ENCODE measurements at places on chromosomes 6 and 20.

DNA sequence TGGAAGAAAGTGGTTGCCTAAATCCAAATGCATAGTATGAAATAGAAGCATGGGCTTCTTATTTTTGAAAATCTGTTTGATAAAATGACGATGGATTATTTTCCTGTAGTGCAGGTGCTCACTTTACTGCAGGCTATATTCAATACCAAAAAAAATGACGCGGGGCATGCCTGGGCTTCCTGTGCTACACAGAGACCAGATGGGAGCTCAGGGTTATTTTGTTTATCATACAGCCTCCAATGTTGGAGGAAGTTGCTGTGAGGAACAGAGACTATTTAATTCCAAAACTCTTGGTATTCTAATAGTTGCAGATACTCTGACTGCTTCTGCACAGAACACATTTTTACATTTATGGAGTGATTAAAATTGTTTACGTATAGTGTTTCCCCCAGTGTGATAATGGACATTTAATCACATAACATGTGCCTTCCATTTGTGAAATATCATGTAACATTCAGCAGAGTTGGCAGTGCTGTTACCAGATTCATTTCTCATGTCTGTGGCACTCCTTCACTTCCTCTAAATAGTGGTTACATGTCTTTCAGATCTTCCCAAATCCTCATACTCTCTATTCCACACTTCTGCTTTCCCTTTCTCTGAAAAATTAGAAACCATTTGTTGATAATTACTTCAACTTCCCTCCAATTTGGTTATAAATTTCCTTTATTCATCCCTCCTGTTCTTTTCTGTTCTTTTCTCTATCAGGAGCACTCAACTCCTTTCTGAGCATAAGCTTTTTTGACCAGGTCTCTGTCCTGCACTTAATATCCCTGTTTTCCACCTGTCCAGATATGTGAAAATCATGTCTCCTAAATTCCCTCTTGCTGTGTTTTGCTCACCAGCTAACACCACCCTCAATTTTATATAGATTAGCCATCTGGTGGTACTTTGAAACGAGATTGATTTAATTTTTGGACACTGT, 121.6 kb downstream of the ADGRB3 start:
- no peak overlapping the region for H3K4me3 ChIP-seq
- H3K27ac ChIP-seq = no peak overlapping the region
- no peaks in the 10 kb centered on the region for H3K4me1 ChIP-seq
- no peaks in the 10 kb centered on the region for H3K36me3 ChIP-seq
- H3K27me3 ChIP-seq = peaks cover 1% of the 10 kb centered on the region

DNA sequence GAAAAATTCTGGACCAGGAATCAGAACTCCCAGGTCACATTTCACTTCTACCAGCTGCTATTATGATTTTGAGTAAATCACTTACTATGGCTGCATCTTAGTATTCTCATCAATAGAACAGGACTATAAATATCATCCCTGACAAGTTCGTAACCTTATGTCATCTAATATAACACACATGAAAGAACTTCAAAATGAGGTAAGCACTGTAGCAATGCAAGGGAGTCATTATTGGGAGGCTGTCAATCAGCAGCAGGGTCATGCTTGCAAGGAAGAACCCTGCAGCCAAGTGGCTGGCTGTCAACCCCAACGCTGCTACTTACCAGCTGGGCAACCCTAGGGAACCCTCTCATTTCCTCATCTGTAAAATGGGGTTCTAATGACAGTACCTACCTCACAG, 123.3 kb upstream of the B3GAT2 start:
- H3K4me1 ChIP-seq = peaks cover 2% of the 10 kb centered on the region
- H3K4me3 ChIP-seq = no peak overlapping the region
- DNase-seq = no peak
- no peak overlapping the region for H3K27ac ChIP-seq
- H3K27me3 ChIP-seq = peaks cover 3% of the 10 kb centered on the region

GRCh38 chr6:52361414-52361944, 472 bp upstream of the PAQR8 start:
- H3K36me3 ChIP-seq = peaks cover 3% of the 10 kb centered on the region
- H3K4me3 ChIP-seq = peak overlapping the region; percentile 77
- no peaks in the 10 kb centered on the region for H3K27me3 ChIP-seq

DNA sequence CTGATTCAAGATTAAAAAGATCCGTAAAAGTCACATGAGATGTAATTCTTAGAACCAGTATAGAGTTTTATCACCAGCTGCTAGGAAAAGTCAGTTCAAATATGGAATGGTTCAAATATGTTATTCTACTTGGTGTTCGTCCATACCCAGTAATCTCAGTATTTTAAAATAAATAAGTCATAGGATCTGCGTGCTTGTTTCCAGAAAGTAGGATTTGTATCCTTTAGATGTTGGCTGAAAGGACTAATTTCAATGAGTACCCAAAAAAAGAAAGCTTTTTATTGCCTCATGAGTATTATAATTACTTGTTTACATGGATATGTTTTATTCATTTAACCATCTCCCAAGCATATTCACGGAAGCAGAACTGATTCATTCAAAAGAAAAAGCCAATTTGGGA, 12.2 kb downstream of the TPD52L1 start:
- no peaks in the 10 kb centered on the region for H3K36me3 ChIP-seq
- H3K4me3 ChIP-seq = no peak overlapping the region
- no peak for DNase-seq
- H3K4me1 ChIP-seq = no peaks in the 10 kb centered on the region

DNA sequence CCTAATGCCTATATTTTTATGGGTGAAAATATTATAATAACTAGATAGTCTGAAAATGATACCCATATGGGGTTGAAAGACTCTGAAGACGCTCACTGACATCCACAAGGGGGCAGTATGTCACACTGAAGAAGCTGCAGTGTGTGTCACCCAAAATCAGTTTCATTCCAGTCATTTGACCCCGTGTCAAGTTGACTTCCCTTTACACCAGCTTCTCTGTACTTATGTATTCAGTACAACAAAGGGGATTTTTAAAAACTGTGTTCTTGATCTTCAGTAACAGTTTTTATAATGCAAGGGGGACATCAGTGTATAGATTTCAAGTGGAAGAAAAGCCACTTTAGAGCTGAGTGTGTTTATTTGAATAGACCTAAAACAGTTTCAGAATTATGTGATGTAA, 19.3 kb downstream of the FAXC start:
- DNase-seq = peak; percentile 73
- peaks cover 3% of the 10 kb centered on the region for H3K4me1 ChIP-seq
- H3K27me3 ChIP-seq = peaks cover 5% of the 10 kb centered on the region

GRCh38 chr6:124110514-124110913, 306.8 kb downstream of the NKAIN2 start:
- no peak overlapping the region for H3K4me3 ChIP-seq
- H3K4me1 ChIP-seq = no peaks in the 10 kb centered on the region
- no peak for DNase-seq
- no peaks in the 10 kb centered on the region for H3K36me3 ChIP-seq
- H3K27ac ChIP-seq = no peak overlapping the region

DNA sequence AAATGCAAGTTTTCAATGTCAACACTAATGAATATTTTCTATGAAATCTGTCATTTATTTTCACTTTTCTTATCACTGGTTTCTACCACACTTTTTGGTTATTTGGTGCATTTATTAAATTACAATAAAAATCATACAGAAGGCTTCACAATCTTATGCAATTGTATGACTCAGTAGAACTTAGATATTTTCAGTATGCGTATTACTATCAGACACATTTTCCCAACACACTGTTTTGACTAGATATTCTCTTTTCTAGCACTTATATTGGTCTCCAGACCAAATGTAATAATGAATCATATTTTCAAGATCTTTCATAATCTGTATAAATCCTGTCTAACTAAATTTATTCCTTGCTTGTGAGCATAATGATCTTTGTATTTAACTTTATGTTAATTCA, 74.1 kb downstream of the FAM83B start:
- no peak for DNase-seq
- no peaks in the 10 kb centered on the region for H3K27me3 ChIP-seq
- H3K27ac ChIP-seq = no peak overlapping the region
- H3K4me1 ChIP-seq = no peaks in the 10 kb centered on the region
- no peak overlapping the region for H3K4me3 ChIP-seq
